Left renal cortex interstitium (tissue), 4 donors: ENCODE measurements at places on chromosomes 1 and 21. TPM values are rescaled to one million over a fixed set of nuclear protein-coding genes. Genes with fewer than 3 reads are reported as not detected.

DNA sequence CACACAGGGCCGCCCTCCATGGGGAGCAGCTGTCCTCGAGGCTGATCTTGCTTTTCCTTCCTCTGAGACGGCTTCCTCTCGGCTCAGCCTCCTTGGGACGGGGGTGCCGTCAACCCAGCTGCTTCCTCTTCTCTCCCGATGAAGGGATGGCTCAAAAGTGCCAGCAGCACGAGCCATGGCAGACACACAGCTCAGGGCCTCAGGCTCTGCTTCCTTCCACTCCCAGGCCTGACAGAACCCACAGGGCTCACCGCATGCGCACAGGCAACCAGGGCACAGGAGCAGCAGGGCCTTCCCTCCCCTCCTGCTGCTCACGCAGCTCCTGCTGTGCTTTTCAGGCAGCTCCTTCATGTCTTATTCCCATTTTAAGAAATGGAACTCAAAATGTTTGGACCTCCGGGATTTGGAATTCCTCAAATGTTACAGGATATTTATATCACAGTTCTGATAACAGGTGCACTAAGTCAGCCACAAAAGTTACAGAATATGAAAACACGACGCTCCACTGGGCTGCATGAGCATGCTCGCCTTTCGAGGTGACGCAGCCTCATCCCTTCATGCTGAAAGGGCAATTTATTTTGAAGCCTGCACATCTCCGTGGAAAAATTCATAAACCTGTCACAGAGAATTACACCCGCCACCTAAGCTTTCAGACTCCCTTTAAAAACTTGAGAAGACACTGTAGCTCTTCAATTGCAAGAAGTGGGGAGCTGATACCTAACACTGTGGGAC is 84.4 kb downstream of the HSF2BP start:
- no peak for DNase-seq

ARID4B gene
- 44.2 TPM for polyA plus RNA-seq

DNA sequence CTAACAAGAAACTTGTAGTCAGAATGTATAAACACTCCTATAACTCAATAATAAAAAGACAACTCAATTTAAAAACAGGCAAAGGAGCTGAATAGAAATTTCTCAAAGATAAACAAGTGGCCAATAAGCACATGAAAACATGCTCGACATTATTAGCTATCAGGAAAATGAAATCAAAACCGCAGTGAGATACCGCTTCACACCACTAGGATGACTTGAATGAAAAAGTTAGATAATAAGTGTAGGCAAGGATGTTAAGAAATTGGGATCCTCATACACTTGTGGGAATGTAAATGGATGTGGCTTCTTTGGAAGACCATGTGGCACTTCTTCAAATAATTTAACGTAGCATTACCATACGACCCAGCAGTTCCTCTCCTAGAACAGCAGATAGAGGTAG is 8.9 kb downstream of the RALGPS2 start:
- DNase-seq: no peak

DNA sequence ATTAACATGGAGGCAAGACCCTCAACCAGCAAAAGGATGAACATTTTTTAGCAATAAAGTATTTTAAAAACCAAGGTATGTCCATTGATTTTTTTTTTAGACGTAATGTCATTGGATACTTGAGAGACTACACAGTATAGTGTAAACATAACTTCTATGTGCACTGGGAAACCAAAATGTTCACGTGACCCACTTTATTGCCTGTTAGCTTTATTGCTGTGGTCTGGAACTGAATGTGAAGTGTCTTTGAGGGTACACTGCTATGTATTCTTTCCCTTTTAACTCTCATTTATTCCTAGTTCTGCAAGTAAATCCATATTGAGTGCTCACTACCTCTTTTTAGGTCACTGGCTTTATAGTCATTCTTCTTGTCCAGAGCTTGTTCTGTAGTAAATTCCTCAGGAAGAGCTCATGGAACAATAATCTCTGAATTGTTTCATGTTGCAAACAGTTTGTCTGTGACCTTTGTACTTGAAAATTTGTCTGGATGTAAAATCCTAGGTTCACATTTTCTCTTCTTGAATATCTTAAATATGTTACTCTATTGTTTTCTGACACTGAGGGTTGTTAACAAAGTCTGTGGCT is 20.6 kb downstream of the ABCD3 start:
- no peak for DNase-seq

L1TD1 gene
- polyA plus RNA-seq: 3.7 TPM

GRCh38 chr1:152941037-152941711 is 5.8 kb upstream of the SPRR5 start:
- no peak for DNase-seq
